A549 treated with ZK216348 at 1 μM for 4 hours (cell line): ENCODE measurements at places on chromosomes 4 and X. TPM values are rescaled to one million over a fixed set of nuclear protein-coding genes. Genes with fewer than 3 reads are reported as not detected.

The TBX22 gene
- not detected in 5 replicates for total RNA-seq

The RASSF6 gene
- total RNA-seq = 0.50 to 1.2 TPM (median 0.80 TPM) in 5 replicates

The XAGE1A gene
- 14.6 to 60.9 TPM (median 33.9 TPM) in 5 replicates for total RNA-seq

The TBC1D19 gene
- 2.1 to 5.4 TPM (median 4.1 TPM) in 5 replicates for total RNA-seq

The SEPSECS gene
- total RNA-seq = 2.4 to 3.2 TPM (median 2.4 TPM) in 5 replicates

The DNAAF6 gene
- total RNA-seq = not detected in 5 replicates
